ENCODE measurements at places on chromosomes 5 and 9.

GRCh38 chr5:93587597-93588351 lies 4.8 kb downstream of the NR2F1 start:
- DNase-seq: no peak

DNA sequence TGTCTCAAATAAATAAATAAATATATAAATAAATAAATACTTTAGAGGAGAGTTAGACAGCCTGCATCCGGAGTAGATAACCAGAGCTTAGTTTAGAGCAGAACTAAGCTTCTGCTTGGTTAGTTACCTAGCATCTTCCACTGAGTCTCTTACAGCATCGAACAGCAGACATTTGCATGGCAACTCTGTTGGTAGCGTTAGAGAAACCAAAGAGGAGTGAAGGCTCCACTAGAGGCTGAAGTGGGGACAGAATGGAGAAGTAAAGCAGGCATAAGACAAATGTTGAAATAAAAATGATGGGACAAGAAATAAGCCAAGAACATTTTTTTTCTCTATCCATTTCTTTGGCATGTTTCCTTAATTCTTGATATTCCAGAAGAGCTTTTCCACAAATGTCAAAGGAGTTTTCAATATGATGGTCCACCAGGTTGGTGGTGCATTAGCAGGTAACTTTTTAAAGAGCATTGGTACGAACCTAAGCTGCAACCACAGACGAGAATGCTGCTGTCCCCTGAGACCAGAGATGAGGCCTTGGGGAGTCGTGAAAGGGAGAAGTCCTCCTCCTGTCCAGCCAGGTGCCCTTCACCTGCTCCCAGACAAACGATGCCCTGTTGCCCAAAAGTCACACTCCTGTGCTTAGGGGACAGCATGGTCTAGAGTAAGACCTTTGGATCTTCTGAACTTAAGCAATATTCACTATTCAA lies 438.3 kb downstream of the DIRAS2 start:
- no peak for DNase-seq

DNA sequence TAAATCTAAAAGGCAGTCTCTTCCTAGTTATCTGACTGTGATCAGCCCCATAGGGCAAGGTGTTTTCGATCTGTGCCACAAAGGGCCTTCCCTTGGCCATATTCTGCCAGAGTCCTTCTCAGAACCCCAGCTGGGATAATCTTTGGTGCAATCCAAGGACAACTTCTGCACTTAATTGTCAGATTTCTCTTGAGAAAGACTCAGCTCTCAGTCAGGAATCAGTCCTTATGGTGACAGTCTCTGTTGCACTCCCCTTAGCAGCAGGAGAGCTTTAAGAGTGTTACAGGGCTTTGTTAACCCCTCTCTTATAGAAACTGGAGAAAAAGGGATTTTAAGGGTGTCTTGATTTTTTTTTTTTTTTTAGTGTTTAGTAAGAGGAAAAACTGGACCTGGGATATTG lies 15.4 kb upstream of the RFX3 start:
- no peak for DNase-seq

- DNase-seq: no peak
Measured at GRCh38 chr9:121561385-121562222, 62.0 kb upstream of the GGTA1 start.

DNA sequence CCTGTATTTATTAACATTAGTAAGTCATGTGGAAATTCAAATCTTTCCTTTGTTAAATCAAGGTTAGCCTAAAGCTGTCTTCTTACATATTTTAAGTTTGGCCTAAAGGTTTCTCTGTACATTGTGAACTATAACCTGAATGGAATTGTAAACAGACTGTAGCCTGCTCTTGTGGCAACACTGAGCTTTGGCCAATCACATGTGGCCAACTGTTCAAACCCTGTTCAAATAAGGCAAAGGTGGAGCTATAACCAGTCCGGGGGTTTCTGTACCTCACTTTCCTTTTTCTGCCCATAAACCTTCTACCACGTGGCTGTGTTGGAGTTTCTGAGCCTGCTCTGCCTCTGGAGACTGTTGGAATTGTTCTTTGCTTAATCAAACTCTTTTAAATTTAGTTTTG lies 3.3 kb upstream of the HAPLN1 start:
- no peak for DNase-seq

DNA sequence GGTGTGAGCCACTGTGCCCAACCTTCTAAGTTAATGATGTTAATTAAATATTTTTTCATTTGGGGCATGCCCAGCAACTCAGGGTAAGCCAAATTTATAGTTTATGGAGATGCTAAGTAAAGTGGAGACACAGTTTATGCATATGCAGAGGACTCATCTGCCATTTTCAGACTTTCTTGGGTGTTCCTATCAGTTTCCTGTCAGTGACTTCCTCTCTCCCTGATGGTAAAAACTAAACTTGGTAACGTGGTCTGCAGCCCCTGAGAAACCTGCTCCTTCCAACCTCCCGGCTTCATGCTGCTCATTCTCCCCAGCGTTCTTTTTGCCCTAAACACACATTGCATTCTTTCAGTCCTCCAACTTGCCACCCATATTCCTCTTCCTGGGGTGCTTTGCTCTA lies 48.4 kb upstream of the TUT7 start:
- DNase-seq: no peak

DNA sequence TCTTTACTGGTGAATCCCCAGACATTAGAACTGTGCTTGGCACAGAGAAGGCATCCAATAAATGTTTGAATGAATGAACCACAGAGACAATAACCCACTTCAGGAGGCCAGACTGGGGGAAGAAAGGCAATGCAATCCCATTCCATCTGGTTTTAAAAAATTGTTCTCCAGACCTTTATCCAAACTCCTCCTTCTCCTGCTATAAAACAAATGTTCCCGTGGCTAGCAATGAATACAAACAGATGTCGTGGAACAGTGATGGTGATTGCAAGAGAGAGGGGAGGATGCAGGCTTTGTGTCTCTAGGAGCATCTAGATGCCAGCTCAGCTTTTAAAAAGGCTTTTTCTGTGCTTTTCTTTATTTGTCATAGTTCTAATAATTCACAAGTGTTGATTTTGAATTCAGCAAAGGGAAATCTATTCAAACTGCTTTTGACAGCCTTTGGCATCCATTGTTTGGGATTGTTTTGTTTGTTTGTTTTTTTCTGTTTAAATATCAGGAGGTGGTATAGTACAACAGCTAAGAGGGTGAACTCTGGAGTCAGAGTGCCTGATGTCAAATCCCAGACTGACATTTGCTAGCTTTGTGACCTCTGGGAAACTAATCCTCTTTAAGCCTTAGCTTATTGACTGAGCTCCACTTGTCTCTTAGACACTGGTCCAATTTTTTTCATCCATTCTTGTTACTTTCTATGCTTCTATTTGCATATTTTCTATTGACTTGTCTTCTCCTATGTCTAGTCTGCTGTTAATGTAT lies 59.1 kb downstream of the TNFSF15 start:
- DNase-seq: no peak

DNA sequence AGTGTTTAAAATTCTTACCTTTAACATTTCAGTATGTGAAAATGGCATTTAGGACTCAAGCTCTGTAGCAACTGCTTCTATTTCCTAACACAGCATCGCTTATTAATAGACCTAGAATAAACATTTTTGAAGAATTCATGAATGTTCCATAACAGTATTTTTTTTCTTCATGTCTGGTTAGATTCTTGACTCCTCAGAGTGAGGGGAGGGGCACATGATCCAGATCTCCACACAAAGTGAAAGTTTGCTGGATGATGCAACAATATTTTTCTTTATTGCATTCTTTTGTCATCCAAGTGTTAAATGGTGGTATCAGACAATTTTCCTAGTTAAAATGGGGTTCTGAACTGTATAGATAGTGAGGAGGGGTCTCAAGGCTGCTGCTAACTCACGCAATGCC lies 130.8 kb upstream of the MAN2A1 start:
- DNase-seq: no peak

GRCh38 chr9:68895741-68896478 lies 118.0 kb downstream of the PRKACG start:
- no peak for DNase-seq

- DNase-seq: no peak
Measured at GRCh38 chr5:157478726-157479125, 18.7 kb downstream of the NIPAL4 start.

DNA sequence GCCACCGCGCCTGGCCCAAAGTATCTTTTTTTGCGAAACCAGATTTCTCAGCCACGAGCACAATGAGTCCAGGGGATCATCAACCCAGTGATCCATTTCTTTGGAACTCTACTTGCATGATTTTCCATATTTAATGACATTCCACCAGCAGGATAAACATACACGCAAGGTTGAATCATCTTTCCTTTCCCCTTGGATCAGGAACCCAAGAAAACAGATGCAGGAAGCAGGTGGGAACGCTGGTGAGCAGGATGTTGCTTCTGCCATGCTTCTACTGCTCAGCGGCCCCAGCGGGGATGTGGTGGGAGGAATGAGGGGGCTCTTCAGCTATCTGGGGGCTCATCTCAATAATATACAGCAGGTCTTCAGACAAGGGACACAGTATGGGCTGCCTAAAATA lies 118.2 kb downstream of the SEC61B start:
- DNase-seq: no peak

GRCh38 chr5:68770551-68770950 lies 323.3 kb upstream of the SLC30A5 start:
- no peak for DNase-seq

GRCh38 chr9:86974421-86974820 lies 27.1 kb upstream of the GAS1 start:
- no peak for DNase-seq

- no peak for DNase-seq
Measured at GRCh38 chr5:38621840-38622437, 65.5 kb upstream of the LIFR start.

GRCh38 chr5:131649161-131649560 lies 14.1 kb upstream of the RAPGEF6 start:
- no peak for DNase-seq

DNA sequence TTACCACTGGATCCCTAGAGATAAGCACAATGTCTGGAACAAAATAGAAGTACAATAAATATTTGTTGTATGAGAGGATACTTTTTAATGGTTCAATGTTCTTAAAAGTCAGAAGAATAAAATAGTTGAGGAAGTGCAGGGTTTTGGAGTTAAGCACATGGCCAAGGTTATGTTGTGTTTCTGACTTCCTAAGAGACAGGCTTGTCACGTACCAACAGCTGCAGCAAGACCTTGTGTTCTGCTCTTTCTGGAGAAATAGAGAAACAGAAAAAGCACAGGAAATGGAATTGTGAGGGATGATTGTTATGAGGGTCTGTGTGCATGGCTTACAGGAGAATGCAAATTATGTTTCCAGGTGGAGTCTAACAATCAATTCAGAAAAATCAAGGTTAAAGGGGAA lies 12.9 kb downstream of the CARTPT start:
- DNase-seq: no peak

- DNase-seq: no peak
Measured at GRCh38 chr5:56264417-56265025, 31.4 kb upstream of the ANKRD55 start.

DNA sequence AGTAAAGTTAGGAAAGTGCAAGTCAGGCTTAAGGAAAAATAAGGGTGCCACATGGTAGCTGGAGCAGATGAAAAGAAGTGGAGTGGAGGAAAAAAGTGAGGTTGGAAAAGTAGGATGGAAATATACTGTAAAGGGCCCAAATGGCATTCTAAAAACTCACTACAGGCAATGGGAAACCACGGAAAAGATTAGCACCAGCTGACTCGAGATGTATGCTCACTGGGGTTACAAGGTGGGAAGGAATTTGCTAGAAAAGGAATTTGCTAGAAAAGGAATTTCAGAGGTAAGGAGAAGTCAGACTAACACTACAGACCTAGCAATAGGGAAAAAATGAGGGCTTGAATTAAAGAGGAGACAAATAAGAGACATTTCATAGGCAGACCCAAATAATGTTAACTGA lies 3.6 kb downstream of the PSMD5 start:
- DNase-seq: no peak

- peak; percentile 20 for DNase-seq
Measured at GRCh38 chr9:37747271-37747753, 6.3 kb upstream of the TRMT10B start.

DNA sequence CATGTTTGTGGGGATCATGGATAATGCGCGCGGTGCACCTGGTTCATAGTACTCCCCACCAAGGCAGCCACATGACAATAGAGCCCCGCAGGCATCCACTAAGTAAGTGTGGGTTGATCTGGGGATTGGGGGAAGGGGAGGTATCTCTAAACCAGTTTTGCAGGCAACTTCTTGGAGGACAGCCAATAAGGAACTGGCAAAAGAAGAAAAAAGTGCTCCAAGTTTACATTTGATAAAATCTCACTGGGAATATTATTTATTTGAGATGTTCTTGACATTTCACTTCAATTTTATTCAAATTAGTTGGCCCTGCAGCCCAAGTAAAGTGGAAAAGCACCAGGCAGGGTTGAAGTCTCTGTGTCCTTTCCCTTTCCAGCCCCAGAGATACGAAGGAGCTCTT lies 8.5 kb downstream of the FBP1 start:
- DNase-seq: no peak

DNA sequence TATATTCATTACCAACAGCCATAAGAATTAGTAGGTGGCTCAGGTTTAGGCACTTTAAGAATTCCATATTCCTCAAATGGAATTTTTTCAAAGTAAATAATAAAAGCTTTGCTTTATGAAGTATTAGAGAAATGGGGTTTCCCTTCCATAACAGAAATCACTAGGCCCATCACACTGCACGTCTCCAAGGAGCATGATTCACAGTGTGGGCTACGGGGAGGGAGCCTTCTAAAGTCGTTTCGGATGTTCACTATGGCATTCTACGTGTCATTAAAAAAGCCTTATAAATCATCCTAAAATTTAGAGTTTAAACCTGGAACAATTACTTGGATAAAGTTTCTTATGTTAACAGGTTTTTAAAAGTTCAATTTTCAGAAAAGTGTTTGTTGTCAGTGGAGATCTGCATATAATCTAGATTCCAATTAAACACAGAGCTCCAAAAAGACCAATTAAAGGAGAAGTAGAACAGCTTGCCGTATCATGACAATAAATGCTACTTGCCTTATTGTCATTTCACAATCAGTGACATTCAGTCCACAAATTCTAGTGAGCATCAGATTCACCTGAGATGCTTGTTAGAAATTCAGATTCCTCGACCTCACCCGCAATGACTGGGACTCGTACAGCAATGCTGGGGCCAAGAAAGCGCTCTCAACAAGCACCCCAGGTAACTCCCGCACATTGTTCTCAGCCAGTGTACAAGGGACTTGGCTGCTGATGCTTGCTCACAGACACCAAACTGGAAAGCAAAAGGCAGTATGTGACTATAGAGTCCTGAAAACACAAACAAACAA lies 115.7 kb downstream of the NFIB start:
- no peak for DNase-seq

Measured in stimulated activated CD8-positive, alpha-beta memory T cell treated with anti-CD3 and anti-CD28 coated beads, Interleukin-7, amount 100 ng/mL, for 48 hours (primary cell).